ENCODE measurements at places on chromosomes 13 and 19. TPM values are rescaled to one million over a fixed set of nuclear protein-coding genes. Genes with fewer than 3 reads are reported as not detected.

The EXOC3L2 gene
- 1.1 TPM for total RNA-seq

GRCh38 chr13:21673789-21674489, 3.1 kb downstream of the FGF9 start:
- peak; percentile 57 for DNase-seq

GRCh38 chr13:39559847-39560246, 43.1 kb downstream of the LHFPL6 start:
- no peak for DNase-seq

GRCh38 chr13:95231393-95231792, 69.9 kb downstream of the ABCC4 start:
- no peak for DNase-seq

- DNase-seq = no peak
Measured at GRCh38 chr13:44449999-44450821, 76.6 kb downstream of the SERP2 start.
